ENCODE measurements at places on chromosomes 3 and 15.

DNA sequence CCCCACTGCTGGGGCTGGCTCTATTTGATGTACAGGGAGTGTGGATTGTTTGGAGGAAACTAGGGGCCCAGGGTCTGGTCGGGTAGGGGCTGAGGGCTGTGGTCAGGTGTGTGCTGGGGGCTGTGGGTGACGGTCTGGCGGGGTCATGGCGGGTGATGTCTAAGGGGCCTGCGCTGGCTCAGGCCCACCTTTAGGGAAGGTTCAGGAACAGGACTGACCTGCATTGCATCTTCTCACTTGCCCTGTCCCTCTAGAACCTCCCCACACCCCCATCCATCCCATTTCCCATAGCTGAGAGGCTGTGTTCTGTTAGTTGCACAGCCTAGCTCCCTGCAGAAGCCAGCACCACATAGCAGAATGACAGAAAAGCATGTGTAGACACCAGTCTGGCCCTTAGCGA lies 39.1 kb downstream of the SCN5A start:
- no peak for DNase-seq

GRCh38 chr15:39799552-39800011 lies 16.9 kb upstream of the FSIP1 start:
- no peak for DNase-seq

GRCh38 chr3:103127737-103128136 lies 692.9 kb downstream of the ZPLD1 start:
- no peak for DNase-seq

- no peak for DNase-seq
Measured at GRCh38 chr3:23805633-23806533, at the start of gene UBE2E1. UBE2E1 (plus strand) TSS chr3:23805955; CDS start chr3:23807270, 1,315 bp downstream.

DNA sequence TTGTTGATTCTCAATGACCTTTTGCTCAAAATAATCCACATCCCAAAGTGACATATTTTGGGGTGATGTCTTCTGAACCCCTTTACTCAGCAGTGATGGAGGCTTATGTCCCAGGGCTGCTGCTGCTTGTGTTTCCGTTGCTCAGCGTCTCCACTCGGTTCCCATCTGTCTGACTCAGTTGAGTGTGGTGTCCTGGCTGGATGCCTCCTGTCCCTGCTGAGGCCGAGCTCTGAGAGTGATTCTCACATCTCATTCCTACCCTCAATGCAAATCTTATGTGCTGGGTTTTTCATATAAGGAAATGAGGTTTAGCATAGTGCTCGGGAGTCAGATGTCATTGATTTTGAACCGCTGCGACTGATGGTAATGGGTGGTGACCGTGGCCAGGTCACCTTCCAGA lies 247.4 kb downstream of the GABRG3 start:
- no peak for DNase-seq

- DNase-seq: no peak
Measured at GRCh38 chr3:87898971-87899370, 159.8 kb downstream of the CGGBP1 start.

DNA sequence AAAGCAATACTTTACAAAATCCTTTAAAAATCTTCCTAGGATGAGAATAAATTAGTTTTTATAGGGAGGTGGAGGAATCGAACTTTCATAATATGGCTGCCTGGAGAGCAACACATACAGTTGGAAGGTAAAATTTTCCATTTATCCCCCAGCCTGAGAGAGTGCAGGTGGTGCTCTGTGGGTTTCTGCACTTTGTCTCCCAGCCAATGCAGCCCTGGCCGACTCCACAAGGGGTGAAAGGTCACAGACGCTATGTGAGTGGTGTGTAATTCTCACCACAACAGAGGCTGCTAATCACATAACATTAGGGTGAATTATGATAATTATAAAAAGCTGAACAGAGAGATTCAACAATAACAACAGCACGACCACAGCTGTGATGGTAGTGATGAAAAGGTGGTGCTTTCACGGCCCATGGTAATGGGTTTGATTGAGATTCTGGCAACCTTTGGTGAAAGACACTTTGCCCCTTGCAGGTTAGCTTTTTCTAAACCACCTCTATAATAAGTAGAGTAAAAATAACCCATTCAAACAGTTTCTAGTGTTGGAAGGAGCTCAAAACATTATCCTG lies 30.1 kb upstream of the NANOGP8 start:
- no peak for DNase-seq

GRCh38 chr3:49630784-49631183 lies 43.4 kb upstream of the APEH start:
- DNase-seq: no peak

DNA sequence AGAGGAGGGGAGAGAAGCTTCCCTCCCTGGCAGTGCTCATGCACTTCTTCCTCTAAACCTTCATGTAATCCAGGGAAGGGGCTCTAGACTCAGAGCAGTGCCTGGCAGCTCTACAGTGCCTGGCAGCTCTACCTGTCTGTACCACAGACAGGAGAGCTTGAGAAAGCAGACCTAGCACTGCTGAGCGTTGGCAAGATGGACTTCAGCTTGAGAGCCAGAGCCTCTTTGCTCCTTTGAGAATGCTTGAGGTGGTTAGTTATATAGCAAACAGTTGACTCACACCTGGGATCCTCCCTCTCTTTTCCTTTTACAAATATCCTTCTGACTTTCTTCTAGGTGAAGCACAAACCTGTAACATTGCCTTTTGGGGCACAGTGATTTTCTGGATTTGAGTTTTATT lies 20.9 kb downstream of the FBXO22 start:
- DNase-seq: no peak

- no peak for DNase-seq
Measured at GRCh38 chr15:53789654-53790375, 30.4 kb upstream of the WDR72 start.

DNA sequence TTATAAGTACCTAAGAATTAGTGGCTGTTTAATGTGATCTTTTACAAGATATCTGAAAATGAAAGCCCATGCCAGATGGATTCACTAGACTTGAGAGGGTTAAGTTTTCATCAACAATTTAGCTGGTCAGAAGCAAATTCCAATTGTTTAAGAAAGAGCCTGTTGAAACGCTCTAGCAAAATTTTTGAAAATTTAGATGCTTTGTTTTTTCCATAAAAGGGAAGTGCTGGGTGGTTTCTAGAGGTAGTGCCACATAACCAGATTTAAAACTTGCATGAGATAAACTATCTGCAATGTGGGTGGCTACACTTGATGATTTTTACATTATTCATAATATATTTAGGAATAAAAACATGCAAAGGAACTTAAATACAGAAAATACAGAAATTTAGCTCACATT lies 48.5 kb upstream of the SKIL start:
- no peak for DNase-seq

GRCh38 chr15:85623315-85624049 lies 171.2 kb downstream of the KLHL25 start:
- no peak for DNase-seq

GRCh38 chr3:127173516-127174166 lies 19.3 kb upstream of the PRR23E start:
- DNase-seq: no peak

GRCh38 chr3:108118038-108118768 lies 27.4 kb upstream of the CD47 start:
- DNase-seq: no peak

DNA sequence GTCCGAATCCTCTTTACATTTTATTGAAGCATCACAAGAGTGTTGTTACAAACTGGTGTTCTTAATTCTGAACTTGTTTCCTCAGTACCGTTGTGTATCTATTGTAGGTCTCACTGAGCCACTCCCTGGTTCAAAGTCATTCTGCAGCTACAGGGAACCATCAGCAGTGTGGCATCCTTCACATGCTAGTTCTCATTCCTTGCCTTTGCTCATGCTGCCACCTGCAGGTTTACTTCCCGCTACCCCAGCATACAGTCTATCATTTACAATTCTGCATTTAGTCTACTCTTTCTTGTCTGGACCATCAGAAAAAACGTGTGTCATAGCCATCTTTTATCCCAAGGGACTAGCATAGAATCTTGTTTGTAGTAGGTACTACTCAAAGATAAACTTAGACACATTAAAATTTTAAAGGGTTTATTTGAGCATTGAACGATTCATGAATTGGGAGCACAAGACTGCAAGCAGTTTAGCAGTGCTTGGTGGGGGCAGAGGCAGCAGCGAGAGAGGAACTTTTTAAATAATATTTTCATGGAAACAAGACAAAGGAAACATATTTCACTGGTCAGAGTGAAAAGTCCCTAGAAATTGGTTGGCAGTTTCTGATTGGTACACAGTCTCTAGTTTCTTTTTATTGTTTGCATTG lies 402.1 kb downstream of the CADM2 start:
- peak; percentile 31 for DNase-seq

DNA sequence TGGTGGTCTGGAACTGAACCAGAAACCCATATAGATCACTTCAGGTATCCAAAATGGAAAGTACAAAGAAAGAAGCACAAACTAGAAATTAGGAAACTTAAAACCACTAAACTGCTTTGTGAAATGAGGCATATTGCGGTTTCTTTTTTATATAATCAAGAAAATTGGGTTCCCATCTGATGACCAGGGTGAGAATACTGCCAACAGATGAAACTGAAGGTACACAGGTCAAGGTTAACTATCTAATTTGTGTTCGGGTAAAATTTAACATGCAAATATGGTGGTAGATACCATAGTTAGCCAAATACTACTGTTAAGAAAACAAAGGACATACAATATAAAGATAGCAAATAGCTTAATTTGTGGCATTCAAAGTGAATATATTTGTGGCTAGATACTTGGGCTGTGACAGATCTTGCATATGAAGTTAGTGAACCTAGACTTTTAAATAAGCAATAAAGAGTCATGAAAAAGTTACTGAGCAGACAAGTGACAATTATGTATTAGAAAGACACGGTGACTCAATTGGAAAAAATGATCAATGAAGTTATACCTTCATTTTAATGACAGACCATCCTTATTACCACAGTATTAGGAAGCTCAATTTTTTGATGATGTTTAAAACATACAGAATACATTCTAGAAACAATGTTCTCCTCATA lies 127.4 kb downstream of the NR2E3 start:
- no peak for DNase-seq

DNA sequence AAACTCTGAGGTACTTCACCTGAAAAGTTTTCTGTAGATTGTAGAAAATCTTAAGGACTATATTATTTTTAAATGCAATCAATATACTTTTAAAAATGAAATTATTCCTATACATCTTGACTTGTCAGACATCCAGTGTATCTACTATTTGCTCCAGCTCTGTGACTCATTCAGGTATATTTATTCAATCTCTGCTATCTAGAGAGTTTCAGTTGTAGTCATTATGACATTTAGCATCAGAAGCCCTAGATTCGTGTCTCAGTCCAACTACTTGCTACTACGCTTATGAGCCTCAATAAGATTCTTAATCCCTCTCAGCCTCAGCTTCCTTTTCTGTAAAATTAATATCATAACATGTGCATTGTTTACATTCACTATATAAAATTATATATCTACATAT lies 22.3 kb upstream of the EIF1B start:
- DNase-seq: no peak

DNA sequence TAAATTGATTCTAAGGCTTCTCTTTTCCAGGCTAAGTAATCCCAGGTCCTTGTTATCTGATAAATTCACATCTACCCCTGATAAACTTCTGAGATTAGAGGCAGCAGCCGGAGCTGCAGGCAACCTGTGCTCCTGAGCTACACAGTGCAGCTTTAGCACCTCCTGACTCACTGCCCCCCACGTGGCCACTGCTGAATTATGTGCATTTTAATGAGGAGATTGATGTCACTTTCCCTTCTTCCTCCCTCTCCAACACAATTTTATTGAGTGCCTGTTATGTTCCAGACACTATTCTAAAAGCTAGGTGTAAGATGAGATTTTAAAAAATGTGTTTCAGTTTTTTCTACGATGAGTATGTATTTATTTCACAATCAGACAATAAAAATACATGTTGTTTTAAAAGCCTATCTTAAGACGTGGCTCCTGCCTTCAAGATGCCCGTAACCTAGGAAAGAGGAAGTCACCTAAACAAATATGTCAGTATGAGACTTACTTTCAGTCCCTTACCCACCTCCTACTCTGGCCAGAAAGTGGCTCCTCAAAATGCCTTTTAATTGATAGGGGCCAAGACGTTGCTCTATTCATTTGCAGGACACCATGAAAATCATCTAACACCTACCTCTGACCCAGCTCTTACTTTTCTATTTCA lies 161.5 kb upstream of the PFN2 start:
- DNase-seq: no peak

DNA sequence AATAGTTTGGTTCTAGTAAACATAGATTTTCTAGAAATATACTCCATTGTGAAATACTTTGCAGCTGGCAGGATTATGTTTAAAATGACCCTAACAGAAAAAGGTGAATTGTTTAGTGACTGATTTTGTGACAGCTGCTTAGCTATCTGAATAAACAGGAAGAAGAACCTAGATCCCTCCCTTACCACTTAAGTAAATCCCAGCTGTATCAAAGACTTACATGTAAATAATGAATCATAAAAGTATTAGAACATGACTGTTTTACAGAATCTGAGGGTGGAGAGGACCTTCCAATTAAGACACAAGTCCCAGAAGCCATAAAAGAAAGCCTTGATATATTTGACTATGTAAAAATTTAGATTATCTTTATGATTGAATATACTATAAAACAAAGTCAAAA lies 15.9 kb downstream of the SLC49A4 start:
- no peak for DNase-seq

DNA sequence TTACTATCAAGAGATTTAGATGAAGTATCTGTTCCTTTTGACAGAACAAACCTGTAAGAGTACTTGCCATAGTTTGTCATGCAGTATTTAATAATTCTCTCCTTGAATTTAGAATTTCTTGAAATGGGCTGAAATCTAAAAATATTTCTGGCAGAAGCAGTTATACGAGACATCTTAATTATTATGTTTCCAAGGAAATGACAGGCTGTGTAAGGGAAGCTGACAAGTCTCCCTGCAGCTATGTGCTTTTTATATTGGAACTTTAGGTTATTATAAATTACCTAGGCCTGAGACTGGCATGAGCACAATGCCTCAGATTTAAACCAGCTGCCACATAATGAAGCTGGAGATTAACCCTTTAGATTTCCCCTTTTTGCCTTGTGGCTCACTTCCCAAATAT lies 365.0 kb upstream of the EPHA6 start:
- DNase-seq: no peak

- no peak for DNase-seq
Measured at GRCh38 chr3:24550588-24550987, 55.9 kb upstream of the THRB start.

GRCh38 chr3:88957711-88958439 lies 149.5 kb upstream of the EPHA3 start:
- no peak for DNase-seq

DNA sequence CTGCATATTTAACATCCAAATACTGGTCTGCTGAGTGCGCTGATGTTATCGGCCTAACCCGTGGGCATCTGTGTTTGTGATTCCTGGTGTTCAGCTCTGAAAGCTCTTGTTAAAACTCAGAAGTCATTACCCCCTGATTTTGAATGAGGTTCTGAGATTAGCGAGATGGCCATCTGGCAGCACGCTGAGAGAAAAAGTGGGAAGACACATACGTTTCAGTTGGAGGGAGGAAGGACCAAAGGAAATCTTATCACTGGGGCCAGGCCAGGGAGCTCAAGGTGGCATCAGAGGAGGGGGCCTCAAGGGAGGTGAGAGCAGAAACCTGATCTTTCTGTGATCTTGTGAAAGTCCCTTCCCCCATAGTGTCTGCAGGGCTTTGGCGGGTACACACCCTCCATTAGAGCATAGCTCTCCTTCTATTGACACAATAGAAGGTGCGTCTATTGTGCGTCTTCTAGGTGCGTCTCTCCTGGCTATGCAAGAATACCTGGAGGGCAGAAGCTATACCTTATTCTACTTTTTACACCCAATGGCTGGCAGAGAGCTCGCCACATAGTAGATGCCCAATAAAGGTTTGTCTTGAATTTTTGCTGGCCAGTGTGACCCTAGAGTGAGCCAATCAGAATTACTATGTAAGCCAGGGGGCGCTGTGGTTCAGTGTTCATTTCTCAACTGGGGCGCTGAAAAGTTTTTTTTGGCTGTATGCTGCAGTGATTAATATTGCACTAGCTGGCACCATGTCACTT lies 182.4 kb downstream of the SHQ1 start:
- DNase-seq: no peak
